ENCODE measurements at places on chromosomes 16 and 17.
A peak's percentile ranks its signal among the peaks of the same experiment; 100 is the strongest.

GRCh38 chr17:44217738-44218343, 1.6 kb downstream of the UBTF start:
- no peak for DNase-seq

- DNase-seq = no peak
Measured at GRCh38 chr16:8619671-8620370, 1.7 kb upstream of the METTL22 start.

DNA sequence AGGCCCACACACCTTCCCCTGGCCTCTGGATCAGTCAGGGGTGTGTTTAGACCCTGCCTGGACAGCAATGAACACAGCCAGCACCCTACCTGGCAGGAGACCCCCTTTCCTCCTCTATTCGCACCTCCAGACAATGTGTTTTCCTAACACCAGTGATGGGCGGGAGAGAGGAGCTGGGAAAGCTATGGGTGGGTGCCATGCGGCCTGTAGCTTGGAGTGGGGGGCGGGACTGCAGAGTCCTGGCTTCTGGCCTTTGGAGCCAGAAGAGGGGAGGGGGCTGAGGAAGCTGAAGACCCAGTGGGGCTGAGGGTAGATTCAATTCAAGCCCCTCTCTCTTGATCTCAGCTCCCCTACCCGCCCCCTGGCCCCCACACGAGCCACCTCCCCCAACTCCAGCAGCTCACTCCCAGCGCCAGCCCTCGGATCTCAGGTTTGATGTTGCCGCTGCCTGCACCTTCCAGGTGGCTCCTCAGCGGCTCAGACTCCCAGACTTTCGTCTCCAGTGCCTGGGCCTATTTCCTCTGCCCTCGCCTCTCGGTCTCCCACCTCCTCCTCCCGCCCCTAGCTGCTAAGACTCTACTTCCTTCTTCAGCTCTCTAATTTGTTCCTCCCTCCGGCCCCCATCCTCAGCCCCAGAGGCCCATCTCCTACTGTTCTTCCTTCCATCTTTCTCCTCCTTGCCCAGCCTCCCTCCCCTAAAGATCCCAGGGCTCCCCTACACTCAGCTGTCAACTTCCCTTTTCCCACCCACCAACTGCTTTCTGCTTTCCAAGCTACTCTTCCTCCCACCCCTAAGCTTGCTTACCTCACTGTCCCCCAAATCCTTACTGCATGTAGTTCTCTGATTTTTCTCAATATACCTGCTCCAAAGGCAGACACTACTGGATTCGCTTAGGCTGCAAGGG, 6.8 kb upstream of the SP6 start:
- DNase-seq = no peak

GRCh38 chr16:85588562-85589503, 24.3 kb upstream of the GSE1 start:
- DNase-seq = no peak

DNA sequence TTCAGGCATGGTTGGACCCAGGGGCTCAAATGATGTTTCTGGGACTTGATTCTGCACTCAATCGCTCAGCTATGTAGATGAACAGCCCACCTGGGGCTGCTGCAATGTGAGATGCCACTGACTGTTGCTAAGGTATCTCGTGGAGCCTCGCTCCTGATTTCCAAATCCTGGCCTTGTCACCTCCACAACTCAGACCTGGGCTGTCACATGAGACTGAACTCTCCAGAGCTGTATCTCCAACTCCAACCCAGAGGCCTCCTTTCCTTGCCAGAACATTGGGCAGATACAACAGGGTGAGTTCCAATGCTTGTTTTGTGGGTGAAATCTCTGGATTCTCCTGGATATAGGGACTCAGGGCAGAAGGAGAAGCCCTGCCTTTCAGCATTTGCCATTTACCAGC, 79.5 kb downstream of the GNAO1 start:
- no peak for DNase-seq

GRCh38 chr16:86300746-86301481, 209.4 kb upstream of the FOXF1 start:
- DNase-seq = no peak

- DNase-seq = no peak
Measured at GRCh38 chr16:28986492-28986891, 1.6 kb downstream of the LAT start.

DNA sequence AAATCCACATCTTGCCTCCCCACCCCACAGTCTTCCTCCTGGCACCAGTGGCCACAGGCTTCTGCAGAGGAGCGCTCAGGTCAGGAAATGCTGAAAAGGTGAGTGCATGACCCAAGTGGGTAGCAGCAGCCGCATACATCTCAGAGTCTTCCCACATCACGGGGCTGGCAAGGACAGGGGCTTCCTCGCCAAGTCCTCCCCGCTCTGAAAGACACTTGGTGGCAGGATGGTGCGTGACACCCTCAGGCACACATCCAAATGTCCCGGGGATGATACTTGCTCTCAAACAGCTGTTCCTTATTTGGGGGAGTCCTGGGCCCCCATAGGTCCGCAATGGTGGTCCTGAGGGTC, 8.8 kb upstream of the SLC16A5 start:
- DNase-seq = no peak

DNA sequence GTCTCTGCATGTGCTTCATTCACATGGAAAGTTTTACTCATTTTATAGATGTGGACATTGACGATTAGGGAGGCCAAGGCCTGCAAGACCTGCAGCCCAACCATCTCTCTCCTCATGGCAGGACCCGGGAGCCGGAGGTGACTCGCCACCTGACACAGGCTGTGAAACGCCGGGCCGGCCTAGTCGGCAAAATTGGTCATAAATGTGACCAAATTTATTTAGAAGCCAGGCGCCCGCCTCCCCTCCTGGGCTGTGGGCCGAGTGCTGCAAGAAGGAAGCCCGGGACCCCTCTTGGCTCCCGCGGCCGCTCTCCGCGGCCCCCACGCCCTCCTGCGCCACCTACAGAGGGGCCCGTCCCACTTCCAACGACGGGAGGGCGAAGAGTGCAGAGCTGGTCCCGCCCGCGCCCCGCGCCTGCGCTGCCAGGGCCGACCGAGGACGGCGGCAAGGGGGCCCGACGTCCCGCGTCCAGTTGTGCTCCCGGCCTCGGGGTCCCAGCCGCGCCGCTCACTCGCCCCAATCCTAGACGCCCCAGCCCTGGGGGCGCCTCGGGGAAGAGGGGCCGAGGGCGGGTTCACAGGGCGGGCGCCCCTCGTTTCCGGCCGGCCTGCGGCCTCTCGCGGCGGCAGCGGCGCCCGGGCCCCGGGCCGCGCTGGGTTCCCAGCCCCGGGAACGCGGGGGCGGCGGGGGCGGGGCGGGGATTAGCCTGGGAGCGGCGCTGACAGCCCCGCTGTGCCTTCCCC, 47.5 kb downstream of the WNT3 start:
- DNase-seq = no peak

DNA sequence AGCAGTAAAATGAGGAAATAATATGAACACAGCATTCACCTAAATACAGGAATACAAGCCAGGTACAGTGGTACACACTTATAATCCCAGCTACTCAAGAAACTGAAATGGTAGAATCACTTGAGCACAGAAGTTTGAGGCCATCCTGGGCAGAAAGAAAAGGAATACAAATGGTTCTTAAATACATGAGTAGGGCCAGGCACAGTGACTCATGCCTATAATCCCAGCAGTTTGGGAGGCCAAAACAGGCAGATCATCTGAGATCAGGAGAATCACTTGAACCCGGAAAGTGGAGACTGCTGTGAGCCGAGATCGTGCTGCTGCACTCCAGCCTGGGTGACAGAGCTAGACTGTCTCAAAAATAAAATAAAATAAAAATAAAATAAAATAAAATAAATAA, 23.0 kb upstream of the SMG8 start:
- no peak for DNase-seq

DNA sequence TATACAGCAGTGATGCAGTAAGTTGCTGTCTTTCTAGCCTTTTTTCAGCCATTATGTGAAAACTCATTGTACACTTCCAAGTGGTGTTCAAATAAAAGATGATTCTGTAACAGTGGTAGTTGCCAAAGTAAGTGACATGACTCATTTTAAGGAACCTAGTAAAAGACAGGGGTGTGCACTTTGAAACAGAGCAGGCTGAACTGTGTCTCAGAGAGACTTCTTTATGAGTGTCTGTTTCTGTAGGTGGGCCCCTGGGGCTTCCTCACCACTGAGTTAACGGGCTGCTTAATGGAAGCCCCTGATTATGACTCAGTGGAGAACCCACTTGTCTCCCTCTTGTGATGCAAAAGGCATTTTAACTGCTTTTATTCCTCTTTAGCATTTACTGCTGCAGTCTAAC, 147.3 kb downstream of the PCTP start:
- no peak for DNase-seq

DNA sequence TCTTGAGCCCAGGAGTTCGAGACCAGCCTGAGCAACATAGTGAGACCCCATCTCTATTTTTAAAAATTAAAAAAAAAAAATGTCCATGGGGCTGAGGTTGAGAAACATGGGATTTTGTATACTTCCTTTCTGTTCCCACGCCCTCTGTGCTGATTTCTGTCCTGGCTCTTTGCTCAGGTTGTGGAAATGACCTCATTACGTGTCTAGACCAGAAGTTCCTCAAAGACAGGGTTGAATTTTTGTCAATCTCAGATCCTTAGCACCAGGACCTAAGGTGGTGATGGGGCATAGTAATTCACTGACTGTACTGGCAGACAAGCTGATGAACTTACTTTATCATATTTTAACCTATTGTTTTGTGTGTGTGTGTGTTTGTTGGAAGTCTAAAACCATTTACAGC, 11.2 kb upstream of the HNF1B start:
- DNase-seq = no peak

- DNase-seq = no peak
Measured at GRCh38 chr16:25051406-25052150, 36.4 kb upstream of the ARHGAP17 start.

DNA sequence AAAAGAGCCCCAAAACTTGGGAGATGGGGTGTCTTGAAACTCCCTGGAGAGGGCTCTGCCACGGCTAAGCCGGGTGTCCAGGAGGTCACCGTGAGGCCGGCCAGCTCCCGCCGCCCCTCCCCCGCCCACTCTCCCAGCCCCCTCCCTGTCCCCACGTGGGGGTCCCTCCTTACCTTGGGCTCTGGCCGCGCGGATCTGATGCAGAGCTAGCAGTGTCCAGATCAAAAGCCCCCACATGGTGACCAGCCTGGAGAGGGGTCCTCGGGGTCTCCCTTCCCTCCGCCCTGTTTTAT, 447 bp downstream of the SDK2 start:
- DNase-seq = no peak

GRCh38 chr17:83173914-83174361, 94.5 kb downstream of the METRNL start:
- no peak for DNase-seq

DNA sequence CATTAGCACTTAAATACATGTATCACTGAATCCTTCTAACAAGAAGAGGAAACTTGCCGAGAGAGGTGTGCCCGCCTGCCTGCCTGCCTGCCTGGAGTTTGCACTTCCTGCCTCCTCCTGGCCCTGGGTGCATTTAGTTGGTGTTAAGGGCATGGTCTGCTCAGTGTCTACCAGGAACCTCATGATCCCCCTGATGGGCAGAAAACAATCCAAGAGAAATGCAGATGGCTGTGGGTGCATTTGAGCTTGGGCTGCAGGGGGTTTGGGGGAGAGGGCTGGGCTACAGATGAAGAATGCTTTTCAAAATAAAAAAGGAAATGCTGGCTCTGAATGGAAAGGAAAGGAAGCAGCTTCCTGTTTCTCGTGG, 10.1 kb downstream of the KSR1 start:
- peak; percentile 12 for DNase-seq

DNA sequence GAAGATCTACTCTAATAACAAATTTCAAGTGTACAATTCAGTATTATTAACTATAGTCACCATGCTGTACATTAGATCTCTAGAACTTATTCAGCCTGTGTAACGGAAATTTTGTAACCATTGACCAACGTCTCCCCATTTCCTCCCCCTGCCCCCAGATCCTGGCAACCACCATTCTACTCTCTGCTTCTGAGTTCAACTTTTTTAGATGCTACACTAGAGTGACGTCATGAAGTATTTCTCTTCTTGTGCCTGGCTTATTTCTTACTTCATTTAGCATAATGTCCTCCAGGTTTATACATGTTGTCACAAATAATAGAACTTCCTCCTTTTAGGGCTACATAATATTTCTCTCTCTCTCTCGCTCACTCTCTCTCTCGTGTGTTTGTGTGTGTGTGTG, 157.5 kb downstream of the ANKFN1 start:
- no peak for DNase-seq

GRCh38 chr17:7849751-7850504, 4.9 kb upstream of the TMEM88 start:
- no peak for DNase-seq

GRCh38 chr17:66960613-66961012, 3.9 kb upstream of the CACNG4 start:
- no peak for DNase-seq

DNA sequence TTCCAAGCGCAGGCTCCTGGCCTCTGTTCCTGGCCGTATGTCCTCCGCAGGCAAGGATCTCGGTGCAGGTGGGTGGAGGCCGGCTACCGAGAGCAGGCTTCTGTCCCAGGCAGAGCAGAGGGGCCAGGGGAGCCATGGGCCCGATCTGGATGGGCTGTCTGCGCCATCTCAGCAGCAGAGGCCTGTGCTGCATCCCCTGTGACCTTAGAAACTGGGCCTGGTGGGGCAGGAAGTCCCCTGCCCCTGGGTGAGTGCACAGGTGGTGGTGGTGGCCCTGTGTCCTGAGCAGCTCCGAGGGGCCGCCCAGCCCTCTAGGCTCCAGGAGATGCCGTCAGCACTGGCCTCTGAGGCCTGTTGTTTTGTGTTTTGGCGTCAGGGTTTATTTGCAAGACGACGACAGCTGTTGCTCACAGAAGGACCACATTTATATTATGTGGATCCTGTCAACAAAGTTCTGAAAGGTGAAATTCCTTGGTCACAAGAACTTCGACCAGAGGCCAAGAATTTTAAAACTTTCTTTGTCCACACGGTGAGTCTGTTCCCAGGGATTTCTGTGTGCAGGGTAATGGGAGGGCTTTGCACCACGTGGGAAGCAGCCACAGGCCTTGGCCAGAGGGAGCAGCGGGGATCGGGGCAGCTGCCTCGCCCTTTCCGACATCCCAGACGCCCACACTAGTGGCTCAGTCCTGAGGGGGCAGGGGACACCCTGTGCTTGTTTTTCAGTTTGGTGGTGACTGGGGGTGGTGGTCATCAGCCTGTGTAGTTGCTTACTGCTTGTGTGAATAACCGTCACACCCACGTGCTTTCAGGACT, 59.1 kb downstream of the PDPK1 start:
- no peak for DNase-seq

- DNase-seq = no peak
Measured at GRCh38 chr17:7586673-7587419, 3.0 kb downstream of the SOX15 start.

GRCh38 chr16:81465375-81465943, 20.9 kb downstream of the CMIP start:
- DNase-seq = no peak

Data from CD4-positive, alpha-beta T cell treated with Interleukin-2 at 100 ng/mL for 4 hours (primary cell).